Anterior cingulate cortex (tissue), 58 donors: ENCODE measurements at places on chromosomes 7 and 10.

DNA sequence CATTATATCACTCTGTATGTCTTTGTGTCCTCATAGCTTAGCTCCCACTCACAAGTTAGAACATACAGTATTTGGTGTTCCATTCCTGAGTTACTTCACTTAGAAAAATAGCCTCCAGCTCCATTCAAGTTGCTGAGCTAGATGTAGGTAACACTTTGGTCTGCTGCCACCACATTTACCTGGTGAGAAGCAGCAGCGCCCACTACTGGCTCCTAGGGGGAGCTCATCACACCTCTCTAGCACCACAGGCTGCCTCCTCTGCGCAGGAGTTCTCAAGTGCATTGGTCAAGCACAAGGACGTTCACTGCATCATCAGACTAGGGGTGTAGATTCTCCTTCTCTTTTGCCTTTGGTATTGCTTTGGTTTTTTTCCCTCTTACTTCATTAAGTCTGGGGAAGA is 530.9 kb upstream of the AUTS2 start:
- DNase-seq: no peak

DNA sequence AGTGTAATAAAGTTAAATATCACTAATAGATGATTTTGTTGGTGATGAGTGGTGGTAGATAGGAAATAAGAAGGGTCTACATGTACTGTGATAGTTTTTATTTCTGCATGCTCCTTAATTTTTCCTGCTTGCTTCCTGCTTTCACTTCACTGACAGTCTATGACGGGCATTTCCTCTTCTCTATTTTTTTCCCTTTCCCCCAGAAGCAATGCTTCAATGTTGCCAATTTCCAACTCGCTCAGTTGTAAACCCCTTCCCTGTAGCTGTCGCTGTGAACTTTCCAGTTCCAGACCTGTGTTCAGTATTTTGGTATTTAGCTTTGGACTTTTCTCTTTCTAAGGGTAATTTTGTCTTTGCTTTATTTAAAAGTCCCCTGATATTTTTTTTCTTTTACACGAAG is 123.5 kb upstream of the AGR3 start:
- DNase-seq: no peak

GRCh38 chr7:45387837-45388236 is 186.3 kb upstream of the ADCY1 start:
- DNase-seq: no peak

DNA sequence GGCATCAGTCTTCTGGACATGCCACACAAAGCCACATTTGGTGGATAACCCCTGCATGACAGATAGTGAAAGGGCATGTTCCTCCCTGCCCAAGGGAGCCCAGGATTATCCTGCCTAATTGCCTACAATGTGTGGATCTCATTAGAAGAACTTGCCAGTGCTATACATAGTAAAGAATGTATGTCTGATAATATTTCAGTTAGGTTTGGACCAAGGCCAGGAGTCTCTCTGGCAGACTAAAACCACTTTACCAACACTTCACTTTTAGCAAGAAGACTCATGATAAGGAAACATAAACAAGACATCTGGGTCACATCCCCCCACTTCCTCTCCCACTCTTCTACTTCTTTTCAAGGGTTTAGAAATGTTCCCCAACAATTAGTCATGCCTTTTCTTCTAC is 196.7 kb downstream of the MTERF1 start:
- DNase-seq: no peak

GRCh38 chr7:93245525-93246432 is 13.6 kb downstream of the VPS50 start:
- DNase-seq: no peak

- DNase-seq: no peak
Observed at GRCh38 chr10:77537720-77538373, 99.8 kb downstream of the KCNMA1 start.

DNA sequence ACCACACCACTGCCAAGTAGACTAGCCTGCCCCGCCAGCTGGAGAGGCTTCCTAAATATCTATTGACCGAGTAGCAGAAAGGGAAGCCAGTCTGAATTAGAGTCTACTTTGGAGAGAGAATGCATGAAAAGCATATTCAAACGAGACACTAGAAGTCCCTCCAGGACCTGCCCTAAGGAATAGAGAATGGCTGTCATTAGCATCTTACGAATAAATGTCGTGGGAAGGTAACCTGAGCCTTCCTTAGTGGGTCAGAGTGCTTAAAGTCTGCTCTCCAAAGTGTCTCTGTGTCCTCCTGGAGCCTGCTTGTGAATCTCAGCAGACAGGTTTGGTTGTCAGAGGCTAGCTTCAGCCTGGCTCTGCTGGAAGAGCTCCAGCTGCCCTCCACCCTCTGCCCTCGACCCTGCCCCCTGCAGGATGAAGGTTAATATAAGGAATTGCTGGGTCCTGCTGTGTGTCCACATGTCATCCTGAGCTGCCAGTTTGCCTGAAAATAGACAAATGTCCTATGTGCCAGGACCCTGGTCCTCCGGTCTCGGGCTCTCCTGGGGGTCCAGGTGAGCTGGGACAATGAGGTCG is 33.4 kb downstream of the FAM241B start:
- DNase-seq: no peak

DNA sequence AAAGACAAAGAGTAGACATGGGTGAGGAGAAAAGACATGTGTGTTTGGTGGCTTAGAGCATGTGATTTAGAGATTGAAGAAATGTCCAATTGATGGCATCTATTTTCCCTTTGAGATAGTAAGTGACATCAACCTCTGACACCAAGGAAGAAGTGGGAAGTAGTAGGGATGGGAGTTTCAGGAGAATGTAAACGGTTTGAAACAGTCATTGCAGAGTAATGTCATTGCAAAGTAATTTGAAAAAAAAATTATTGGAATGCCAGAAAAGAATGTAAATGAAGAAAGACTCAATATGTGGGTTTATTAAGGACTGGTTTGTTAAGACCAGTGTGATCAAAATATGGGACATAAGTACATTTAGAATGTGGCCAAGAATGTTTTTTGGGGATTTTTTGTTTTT is 26.6 kb downstream of the GNG11 start:
- no peak for DNase-seq

GRCh38 chr7:49766966-49767365 is 6.5 kb upstream of the VWC2 start:
- DNase-seq: no peak

DNA sequence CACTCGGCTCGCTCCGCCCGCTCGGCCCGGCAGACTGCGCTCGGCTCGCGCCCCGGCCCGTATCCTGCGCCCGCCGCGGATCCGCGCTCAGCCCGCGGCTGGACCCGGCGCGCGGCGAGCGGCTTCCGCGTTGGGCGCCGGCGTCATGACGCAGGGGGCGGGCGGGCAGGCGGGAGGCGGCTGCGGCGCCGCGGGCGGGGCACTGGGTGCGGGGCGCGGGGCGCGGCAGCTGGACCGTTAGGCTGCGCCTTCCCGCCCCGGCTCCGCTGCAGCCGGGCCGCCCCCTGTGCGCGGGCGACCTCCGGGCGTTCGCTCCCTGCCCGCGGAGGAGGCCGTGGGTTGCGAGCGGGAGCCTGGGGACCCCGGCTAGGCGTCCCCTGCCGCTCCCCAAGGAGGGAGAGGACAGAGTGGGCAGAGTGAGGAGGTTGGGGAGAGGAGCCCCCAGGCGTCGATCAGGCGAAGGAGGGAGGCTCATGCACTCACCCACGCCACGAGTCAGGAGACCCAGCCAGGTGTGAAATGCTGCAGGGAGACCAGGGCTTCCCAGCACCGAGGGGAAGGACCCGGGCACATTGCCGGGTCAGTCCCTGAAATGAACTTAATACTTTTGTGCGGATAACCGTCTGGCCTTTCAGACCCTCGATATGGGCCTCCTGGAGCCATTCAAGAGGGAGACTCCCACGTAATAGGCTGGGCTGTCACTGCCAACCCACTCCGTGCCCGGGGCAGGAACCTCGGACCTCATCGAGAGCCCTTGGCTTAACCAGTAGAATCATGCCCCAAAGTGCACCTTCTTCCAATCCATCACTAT is at the start of gene PIP4K2A:
Gene PIP4K2A, minus strand, starts transcription at position 100 of the 811 bp plus-strand sequence. CDS start 252 bp downstream, outside the sequence.
- DNase-seq: peak; percentile 57
